A549 treated with Hydrocortisone at 1 μM for 4 hours (cell line): ENCODE measurements at places on chromosomes 1 and 21. TPM values are rescaled to one million over a fixed set of nuclear protein-coding genes. Genes with fewer than 3 reads are reported as not detected.

The VHLL gene
- not detected in 5 replicates for total RNA-seq

The GABRD gene
- total RNA-seq: 0.39 to 0.83 TPM (median 0.46 TPM) in 5 replicates

The CD247 gene
- total RNA-seq: 0.38 to 0.83 TPM (median 0.61 TPM) in 5 replicates

The RAP1GAP gene
- total RNA-seq: 9.1 to 11.0 TPM (median 10.2 TPM) in 5 replicates

The SUSD4 gene
- 0.57 to 0.91 TPM (median 0.77 TPM) in 5 replicates for total RNA-seq

The MROH7 gene
- not detected in 5 replicates for total RNA-seq

The CLCA4 gene
- 0.02 to 0.03 TPM in 2 of 5 replicates, not detected in the others for total RNA-seq

The DEPDC1 gene
- total RNA-seq: 9.1 to 19.0 TPM (median 13.7 TPM) in 5 replicates
